ENCODE measurements at places on chromosomes 2 and 18.

- DNase-seq, result no peak
These were observed 151.6 kb upstream of the HDAC4 start for GRCh38 chr2:239552213-239552926.

- no peak for DNase-seq
These were observed 1553.4 kb downstream of the LRP1B start for GRCh38 chr2:140577453-140577852.

GRCh38 chr2:150141226-150142001 is 346.1 kb downstream of the RND3 start:
- no peak for DNase-seq

- no peak for DNase-seq
These were observed 95.0 kb downstream of the TMEM185B start for GRCh38 chr2:120128216-120128615.

DNA sequence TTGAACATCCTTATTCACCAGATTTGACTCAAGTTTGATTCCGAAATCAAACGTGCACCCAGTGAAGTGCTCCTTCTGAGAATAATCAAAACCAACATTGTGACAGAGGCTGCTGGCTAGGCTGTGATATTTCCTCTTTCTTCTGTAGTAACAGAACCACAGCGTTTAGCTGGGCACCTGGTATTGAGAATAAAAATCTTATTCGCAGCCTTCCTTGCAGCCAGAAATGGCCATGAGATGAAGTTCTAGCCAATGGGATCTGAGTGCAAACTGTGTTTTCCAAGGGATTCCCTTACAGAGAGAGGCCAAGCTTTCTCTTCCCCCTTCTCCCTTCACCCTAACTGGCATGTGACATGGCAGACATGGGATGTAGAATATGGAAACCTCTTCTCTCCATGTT is 51.7 kb downstream of the TMEM163 start:
- DNase-seq, result no peak

- DNase-seq, result no peak
These were observed 298.8 kb upstream of the FANCL start for GRCh38 chr2:58539973-58540372.

DNA sequence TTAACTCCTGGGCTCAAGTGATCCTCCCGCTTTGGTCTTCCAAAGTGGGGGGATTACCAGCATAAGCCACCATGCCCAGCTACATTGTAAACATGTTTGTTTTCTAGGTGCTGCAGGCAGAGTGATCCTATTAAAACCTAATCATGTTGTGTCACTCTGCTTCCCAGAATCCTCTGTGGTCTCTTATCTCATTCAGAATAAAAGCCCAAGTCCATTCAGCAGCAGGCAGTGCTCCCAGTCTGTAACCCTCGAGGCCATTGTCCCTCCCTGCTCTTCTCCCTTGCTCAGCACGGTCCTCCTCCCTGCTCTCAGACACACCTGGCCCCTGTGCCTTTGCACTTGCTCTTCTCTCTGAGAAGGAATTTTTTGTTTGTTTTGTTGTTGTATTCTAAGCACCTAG is 11.1 kb upstream of the CABYR start:
- DNase-seq, result no peak
